K562 (cell line): ENCODE measurements at places on chromosomes 2 and 18.

DNA sequence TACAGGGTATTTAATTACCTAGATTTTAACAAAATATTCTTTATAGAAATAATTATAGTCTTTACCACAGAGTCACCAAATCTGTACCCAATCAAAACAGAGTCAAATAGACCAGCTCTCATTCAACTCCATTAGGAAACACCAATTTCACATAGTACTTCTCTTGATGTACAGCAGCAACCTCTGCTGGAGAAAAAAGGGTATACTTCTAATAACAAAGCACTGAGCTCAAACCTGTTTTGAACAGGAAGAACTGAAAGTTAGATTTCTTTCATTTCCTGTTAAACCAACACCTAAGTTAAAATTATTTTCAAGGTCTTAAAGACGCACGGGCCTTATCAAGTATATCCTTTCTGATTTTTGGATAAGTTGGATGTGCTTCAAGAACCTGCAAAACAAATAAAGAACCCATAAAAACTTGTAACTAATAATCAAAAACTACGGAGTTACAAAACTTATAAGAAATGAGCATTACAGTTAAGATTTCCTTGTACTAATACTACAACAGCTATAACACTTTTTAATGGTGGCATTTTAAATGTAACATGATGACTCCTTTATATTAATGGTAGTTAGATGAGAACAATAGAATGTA lies 79.0 kb downstream of the TTC21B start:
- DNase-seq: peak; percentile 22

GRCh38 chr2:18265614-18266586 lies 294.6 kb downstream of the RDH14 start:
- peak; percentile 4 for DNase-seq

- DNase-seq: no peak
Observed at GRCh38 chr2:71961289-71962027, 186.2 kb downstream of the CYP26B1 start.

DNA sequence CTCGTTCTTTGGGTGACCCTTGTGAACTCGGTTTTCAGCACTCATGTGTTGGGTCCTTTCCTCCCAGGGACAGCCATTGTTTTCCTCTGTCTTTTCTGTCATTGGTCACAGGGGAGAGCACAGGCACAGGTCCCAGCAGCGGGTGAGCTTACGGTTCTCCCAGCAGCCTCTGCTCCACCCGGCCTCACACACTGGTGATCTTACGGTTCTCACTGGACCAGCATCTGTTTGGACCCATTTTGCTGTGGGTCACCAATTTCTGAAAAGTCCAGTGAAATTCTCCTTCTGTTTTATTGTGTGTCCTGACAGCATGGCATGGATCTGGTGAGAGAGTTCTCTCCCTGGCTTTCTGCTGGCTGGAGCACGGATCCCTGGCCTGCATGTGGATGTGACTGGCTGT lies 49.8 kb upstream of the ANKRD62 start:
- no peak for DNase-seq

- no peak for DNase-seq
Observed at GRCh38 chr2:44793322-44793870, 148.1 kb upstream of the SIX3 start.

- DNase-seq: no peak
Observed at GRCh38 chr2:26470601-26471260, 7.2 kb downstream of the OTOF start.

GRCh38 chr2:191693778-191694177 lies 15.8 kb downstream of the NABP1 start:
- no peak for DNase-seq

DNA sequence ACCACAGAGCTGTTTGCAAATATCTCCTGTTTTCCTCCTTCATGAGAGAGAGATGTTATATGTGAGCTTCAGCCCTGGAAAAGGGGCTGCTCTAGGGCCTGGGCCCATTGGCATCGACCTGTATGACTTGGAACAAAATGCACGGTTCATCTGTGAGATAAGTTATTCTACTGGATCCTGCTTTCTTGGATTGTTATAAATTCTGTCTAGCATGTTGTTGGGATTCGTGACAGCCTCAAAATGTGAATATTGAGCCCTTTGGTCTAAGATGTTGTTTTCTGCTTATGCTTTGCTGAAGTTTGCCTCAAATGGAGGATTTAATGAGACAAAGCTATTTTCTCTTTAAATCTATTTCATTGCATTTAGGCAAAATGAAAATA lies 372.9 kb downstream of the EN1 start:
- DNase-seq: no peak

- no peak for DNase-seq
Observed at GRCh38 chr2:109349503-109350465, 220.8 kb downstream of the SH3RF3 start.

- no peak for DNase-seq
Observed at GRCh38 chr18:78625847-78626246, 353.8 kb upstream of the SALL3 start.

- no peak for DNase-seq
Observed at GRCh38 chr2:173762221-173762620, 203.0 kb downstream of the SP3 start.

- DNase-seq: no peak
Observed at GRCh38 chr2:158533009-158533408, 76.3 kb downstream of the PKP4 start.

DNA sequence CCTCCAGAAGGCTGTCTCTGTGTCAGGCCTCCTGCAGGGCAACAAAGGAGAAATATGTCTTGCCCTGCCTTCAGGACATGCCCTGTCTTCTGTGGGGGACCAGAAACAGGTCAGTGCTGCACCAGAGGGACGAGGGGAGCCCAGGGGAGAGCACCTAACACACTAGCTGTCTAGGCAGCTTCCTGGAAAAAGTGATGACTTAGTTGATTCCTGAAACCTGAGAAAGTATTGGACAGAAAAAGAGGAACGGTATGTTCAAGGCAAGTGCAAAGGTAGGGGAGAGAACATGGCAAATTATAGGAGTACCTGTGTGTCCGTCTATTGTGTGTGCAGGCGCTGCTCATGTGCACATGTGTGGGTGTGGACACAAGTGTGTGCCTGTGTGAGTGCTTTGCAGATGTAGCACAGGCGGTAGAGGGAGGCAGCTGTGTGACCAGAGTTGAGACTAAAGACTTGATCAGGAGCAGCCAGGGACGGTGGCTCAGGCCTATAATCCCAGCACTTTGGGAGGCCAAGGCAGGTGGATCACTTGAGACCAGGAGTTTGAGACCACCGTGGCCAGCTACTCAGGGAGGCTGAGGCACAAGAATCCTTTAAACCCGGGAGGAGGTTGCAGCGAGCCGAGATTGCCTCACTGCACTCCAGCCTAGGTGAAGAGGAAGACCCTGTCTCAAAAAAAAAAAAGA lies 119.5 kb downstream of the GYPC start:
- DNase-seq: no peak

- DNase-seq: no peak
Observed at GRCh38 chr2:149692961-149693396, 105.4 kb upstream of the MMADHC start.

DNA sequence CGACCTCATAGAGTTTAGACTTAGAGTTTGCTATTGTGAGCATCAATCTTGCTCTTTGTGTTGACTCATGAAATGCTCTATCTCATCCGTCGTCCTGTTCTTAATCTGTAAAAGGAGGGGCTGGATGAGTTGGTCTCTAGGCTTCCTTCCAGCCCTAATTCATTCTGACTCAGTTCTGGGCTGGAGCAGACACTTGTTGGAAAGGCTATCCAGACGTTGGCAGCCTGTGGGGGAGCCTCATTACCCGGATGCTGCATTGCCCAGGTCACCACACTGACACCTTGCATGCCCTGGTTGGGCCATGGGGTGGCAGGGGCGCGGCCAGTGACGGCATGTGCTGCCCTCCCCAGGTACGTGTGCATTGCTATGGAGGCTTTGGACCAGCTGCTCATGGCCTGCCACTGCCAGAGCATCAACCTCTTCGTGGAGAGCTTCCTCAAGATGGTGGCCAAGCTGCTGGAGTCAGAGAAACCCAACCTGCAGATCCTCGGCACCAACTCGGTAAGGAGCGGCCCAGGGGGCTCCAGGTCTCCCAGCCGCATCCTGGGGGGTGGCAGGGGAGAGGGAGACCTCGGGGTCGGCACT lies 61.5 kb downstream of the EFR3B start:
- DNase-seq: no peak

GRCh38 chr2:206614811-206615210 lies 27.5 kb upstream of the FAM237A start:
- DNase-seq: peak; percentile 34

GRCh38 chr18:23650968-23651927 lies 11.5 kb downstream of the ANKRD29 start:
- no peak for DNase-seq

DNA sequence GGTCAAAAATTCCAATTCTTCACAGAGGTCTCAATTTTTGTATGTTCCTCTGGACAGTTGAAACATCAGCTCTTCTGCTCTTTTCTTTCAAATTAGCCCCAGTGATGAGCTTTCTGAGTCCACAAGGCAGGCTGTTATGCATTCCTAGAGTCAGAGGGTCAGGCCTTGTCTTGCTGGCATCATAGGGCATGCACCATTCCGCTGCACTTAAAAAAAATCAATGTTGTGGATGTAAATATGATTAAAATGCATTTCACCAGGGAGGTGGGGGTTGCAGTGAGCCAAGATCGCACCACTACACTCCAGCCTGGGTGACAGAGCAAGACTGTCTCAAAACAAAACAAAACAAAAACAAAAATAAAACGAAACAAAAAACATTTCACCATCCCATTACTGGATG lies 465.3 kb downstream of the EIPR1 start:
- DNase-seq: no peak

GRCh38 chr2:96088340-96089335 lies 27.7 kb downstream of the ADRA2B start:
- peak; percentile 4 for DNase-seq

DNA sequence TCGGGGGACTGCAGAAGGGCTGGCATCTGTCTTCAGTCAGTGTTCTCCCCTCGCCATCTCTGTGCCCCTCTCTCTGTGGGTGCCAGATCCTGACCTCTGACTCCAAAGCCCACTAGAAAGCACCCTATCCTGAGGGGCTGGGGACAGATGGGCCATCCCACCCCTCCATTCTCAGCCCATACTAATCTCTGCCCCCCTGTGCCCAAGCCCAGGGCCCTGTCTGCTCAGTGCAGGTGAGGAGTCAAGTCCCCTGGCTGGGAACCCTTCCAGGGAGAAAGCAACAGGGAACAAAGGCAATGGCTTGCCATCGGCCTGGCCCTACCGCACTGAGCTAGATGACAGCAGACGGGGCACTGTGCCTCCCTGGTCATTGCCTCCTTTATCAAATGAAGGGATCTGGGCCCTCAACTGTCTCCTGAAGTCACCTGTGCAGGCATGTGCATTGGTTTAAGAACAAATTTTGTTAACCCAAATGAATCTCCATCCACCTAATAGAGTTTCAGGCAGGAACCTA lies 42.7 kb upstream of the ID2 start:
- DNase-seq: no peak

DNA sequence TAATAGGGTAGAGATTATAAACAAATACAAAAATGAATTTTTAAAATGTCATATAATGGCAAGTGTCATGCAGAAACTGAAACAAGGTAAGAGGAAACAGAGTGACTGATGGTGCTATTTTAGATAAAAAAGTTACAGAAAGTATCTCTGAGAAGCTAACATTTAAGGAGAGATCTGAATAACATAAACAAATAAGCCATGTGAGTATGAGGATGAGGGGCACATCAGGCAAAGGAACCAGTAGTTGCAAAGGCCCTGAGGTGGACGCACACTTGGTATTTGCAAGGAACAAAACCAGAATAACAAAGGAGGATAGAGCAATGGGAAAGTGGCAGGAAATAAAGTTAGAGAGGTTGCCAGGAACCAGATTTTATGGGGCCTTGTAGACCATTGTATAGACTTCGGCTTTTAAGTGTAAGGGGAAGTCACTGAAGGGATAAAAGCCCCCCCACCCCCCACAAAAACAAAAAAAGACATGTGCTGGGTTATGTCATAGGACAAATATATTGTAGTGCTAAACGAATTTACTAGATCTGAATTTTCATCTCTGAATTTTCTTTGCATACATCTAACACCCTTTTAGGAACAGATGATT lies 159.2 kb downstream of the DTNB start:
- no peak for DNase-seq

- no peak for DNase-seq
Observed at GRCh38 chr2:178827739-178828485, 20.7 kb upstream of the TTN start.

GRCh38 chr2:32905270-32905669 lies 41.5 kb upstream of the LTBP1 start:
- no peak for DNase-seq

DNA sequence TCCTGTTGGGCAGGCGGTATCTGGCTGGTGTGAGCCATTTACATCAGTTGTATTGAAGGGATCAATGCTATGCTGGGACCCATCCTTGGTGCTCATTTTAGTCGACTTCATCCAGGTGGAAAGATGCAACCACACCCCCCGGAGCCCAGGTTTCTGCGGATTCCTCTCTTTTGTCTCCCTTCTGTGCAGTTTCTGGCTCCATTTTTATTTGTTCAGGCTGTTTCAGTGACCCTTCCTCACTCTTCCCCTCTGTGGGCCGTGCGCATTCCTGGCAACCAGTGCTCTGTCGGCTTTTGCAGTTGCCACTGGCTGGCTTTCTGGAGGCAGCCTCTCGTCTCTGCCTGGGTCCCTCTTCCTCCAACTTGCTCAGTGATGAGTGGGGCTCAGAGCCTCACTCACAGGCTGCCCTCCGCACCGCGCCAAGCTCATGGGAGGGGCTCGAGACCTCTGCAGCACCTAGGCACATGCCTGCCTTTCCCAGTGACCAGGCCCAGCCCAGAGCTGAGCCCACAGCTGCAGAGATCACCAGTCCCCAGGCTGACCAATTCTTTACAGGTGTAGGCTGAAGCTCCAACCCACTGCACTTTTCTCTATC lies 12.1 kb downstream of the SH3RF3 start:
- no peak for DNase-seq

DNA sequence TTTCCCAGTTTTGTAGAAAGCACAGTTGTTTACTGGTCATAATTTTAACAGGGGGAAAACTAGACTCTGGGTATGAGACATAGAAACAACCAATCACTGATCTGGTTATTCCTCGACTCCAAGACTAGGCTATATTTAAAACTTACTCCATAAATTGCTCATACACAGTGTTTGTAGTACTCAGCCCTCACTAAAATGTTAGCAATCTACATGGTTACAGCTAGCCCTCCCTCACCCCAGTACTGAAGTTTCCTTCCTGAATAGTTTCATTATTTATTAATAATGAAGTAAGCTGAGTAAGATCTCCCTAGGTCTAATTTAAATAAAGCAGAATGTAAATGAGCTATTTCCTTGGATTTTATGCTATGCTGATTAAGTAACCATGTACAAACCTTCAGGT lies 275.1 kb downstream of the CDH20 start:
- no peak for DNase-seq

- no peak for DNase-seq
Observed at GRCh38 chr2:1647417-1648240, 96.7 kb downstream of the PXDN start.
